Uterus (tissue), 4 donors: ENCODE measurements at places on chromosomes 5 and 9. TPM values are rescaled to one million over a fixed set of nuclear protein-coding genes. Genes with fewer than 3 reads are reported as not detected.

- no peak overlapping the region for H3K27ac ChIP-seq
- no peaks in the 10 kb centered on the region for H3K36me3 ChIP-seq
- H3K4me3 ChIP-seq: no peak overlapping the region
Observed at GRCh38 chr9:607417-607816, 234.1 kb upstream of the DMRT1 start.

The CDC20B gene
- not detected for total RNA-seq

- no peak overlapping the region for H3K4me3 ChIP-seq
- H3K36me3 ChIP-seq: no peaks in the 10 kb centered on the region
- no peaks in the 10 kb centered on the region for H3K4me1 ChIP-seq
- H3K27ac ChIP-seq: no peak overlapping the region
Observed at GRCh38 chr9:105357937-105358336, 89.9 kb upstream of the FSD1L start.

DNA sequence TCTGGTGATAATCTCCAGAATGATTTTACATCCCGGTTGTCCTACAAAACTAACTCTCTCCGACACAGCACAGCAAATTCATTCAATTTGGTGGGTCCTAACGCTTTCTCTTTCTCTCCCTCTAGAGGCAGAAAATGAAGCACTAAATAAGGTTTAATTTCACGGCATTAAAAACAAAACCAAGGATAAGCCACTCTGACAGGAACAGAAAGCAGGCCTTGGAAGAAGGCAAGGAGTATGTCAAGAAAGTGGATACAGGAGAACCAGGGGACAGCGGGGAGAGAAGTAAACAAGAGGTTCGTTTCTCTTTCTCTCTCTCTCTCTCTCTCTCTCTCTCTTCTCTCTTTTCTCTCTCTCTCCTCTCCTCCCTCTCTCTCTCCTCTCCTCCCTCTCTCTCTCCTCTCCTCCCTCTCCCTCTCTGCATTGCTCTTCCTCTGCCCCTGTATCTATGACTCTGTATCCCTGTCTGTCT is 49.8 kb downstream of the EBF1 start:
- peak overlapping the region; percentile 84 for H3K27ac ChIP-seq
- peak overlapping the region; percentile 1 for H3K4me3 ChIP-seq
- no peaks in the 10 kb centered on the region for H3K4me1 ChIP-seq
- DNase-seq: peak; percentile 44
- no peaks in the 10 kb centered on the region for H3K27me3 ChIP-seq

- no peaks in the 10 kb centered on the region for H3K27me3 ChIP-seq
- DNase-seq: no peak
- H3K36me3 ChIP-seq: no peaks in the 10 kb centered on the region
- no peaks in the 10 kb centered on the region for H3K4me1 ChIP-seq
Observed at GRCh38 chr5:72619251-72619650, 112.0 kb upstream of the ZNF366 start.
